ENCODE measurements at places on chromosomes 3 and 15. TPM values are rescaled to one million over a fixed set of nuclear protein-coding genes. Genes with fewer than 3 reads are reported as not detected.
A peak's percentile ranks its signal among the peaks of the same experiment; 100 is the strongest.

The ARL6 gene
- total RNA-seq = 18.5 TPM

GRCh38 chr3:97389936-97390335 is 374.6 kb upstream of the ARL6 start:
- H3K36me3 ChIP-seq = no peaks in the 10 kb centered on the region
- H3K27me3 ChIP-seq = no peaks in the 10 kb centered on the region
- no peaks in the 10 kb centered on the region for H3K4me1 ChIP-seq

DNA sequence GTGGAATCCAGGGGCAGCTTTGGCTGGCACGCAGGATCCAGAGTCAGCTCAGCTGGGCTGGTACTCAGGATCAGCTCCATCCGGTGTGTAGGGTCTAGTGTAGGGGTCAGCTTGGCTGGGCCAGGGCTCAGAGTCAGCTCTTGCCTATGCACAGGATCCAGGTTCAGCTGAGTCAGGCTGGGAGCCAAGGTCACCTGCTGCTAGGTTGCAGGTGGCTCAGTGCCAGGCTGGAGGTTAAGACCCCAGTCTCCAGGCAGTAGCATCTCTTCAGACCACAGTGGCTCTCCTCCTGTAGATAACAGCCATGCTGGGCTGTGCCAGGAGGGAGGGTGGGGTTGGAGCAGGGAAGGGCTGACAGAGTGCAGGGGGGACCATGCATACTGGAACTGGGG is 1.8 kb downstream of the HYAL3 start:
- peaks cover 29% of the 10 kb centered on the region for H3K4me1 ChIP-seq
- DNase-seq = no peak
- peaks cover 10% of the 10 kb centered on the region for H3K36me3 ChIP-seq
- H3K27me3 ChIP-seq = no peaks in the 10 kb centered on the region
- H3K4me3 ChIP-seq = no peak overlapping the region
- peak overlapping the region; percentile 91 for H3K27ac ChIP-seq

The OIP5 gene
- total RNA-seq = not detected

GRCh38 chr3:55161231-55161630 is 233.4 kb upstream of the LRTM1 start:
- H3K27me3 ChIP-seq = no peaks in the 10 kb centered on the region
- no peaks in the 10 kb centered on the region for H3K36me3 ChIP-seq
- no peak overlapping the region for H3K4me3 ChIP-seq
- no peaks in the 10 kb centered on the region for H3K4me1 ChIP-seq
- no peak for DNase-seq
- H3K27ac ChIP-seq = no peak overlapping the region

DNA sequence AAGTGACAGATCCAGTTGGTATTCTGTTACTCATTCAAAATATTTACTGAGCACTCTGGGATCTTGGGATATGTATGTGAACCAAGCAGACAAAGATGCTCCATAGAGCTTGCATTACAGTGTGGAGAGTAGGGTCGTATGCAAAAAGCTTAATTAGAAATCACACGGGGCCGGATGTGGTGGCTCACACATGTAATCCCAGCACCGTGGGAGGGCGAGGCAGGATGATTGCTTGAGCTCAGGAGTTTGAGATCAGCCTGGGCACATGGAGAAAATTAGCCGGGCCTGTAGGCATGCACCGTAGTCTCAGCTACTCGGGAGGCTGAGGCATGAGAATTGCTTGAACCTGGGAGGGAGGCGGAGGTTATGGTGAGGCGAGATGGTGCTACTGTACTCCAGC is 68.7 kb upstream of the MB21D2 start:
- H3K36me3 ChIP-seq = no peaks in the 10 kb centered on the region
- H3K27ac ChIP-seq = no peak overlapping the region
- no peaks in the 10 kb centered on the region for H3K27me3 ChIP-seq
- H3K4me1 ChIP-seq = no peaks in the 10 kb centered on the region
- DNase-seq = no peak
- no peak overlapping the region for H3K4me3 ChIP-seq

The ST8SIA2 gene
- total RNA-seq = not detected

DNA sequence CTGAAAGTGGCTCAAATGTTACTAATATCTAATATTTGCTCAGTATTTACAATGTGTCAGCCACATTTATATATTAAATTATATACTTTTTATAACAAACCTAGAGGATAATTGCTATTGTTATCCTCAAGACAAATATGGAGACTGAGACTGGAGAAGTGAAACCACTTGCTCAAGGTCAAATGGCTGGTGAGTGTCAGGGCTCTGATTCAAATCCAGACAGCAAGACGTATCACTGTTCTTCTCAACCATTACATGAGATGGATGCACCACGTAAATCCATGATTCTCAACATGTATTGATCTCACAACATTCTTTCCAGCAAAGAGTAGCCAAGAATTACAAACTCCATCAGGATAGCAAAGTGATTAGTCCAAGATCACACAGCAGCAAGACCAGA is 53.8 kb upstream of the CPB1 start:
- H3K27me3 ChIP-seq = no peaks in the 10 kb centered on the region
- no peak for DNase-seq
- H3K27ac ChIP-seq = no peak overlapping the region
- no peak overlapping the region for H3K4me3 ChIP-seq
- no peaks in the 10 kb centered on the region for H3K36me3 ChIP-seq
- no peaks in the 10 kb centered on the region for H3K4me1 ChIP-seq

DNA sequence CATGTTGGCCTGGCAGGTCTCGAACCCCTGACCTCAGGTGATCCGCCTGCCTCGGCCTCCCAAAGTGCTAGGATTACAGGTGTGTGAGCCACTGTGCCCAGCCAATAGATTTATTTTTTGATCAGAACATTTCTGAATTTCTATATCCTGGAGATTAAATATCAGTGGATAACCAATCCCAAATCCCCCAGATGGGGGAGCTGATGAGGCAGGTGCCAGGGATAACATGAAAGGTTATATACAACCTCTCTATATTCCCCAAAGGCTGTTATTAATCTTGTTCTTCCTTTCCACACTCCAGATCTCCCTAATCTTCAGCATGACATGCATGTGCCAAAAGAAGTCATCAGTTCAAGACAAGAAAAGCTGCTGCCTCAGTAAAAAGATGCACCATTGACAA is 112.3 kb downstream of the WDR76 start:
- H3K4me3 ChIP-seq = no peak overlapping the region
- no peak overlapping the region for H3K27ac ChIP-seq
- no peak for DNase-seq
- H3K27me3 ChIP-seq = no peaks in the 10 kb centered on the region

The TTLL13 gene
- not detected for total RNA-seq

The RPP25 gene
- total RNA-seq = 28.4 TPM

GRCh38 chr3:113070072-113070640 is 79.4 kb downstream of the GTPBP8 start:
- no peaks in the 10 kb centered on the region for H3K4me1 ChIP-seq
- no peak for DNase-seq
- H3K4me3 ChIP-seq = no peak overlapping the region
- no peak overlapping the region for H3K27ac ChIP-seq

DNA sequence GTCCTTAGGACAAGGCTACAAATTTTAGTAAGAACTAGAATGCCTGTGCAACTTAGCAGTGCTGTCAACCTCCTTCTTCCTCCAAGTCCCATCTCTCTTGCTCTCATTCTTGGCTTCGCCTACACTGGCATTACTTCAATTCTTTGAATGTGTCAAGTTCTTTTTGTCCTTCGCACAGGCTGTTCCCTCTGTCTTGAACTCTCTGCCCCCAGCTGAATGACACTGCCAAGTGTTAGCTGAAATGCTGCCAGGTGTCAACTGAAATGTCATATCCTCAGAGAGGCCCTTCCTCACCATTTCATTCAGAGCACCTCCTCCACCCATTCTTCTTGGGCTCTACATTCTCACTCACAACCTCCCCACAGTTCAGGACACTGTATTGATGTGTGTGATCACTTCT is 48.8 kb upstream of the PSMD6 start:
- no peaks in the 10 kb centered on the region for H3K4me1 ChIP-seq
- H3K4me3 ChIP-seq = no peak overlapping the region
- no peaks in the 10 kb centered on the region for H3K36me3 ChIP-seq
- H3K27me3 ChIP-seq = no peaks in the 10 kb centered on the region
- no peak for DNase-seq

The CCDC9B gene
- 55.8 TPM for total RNA-seq

DNA sequence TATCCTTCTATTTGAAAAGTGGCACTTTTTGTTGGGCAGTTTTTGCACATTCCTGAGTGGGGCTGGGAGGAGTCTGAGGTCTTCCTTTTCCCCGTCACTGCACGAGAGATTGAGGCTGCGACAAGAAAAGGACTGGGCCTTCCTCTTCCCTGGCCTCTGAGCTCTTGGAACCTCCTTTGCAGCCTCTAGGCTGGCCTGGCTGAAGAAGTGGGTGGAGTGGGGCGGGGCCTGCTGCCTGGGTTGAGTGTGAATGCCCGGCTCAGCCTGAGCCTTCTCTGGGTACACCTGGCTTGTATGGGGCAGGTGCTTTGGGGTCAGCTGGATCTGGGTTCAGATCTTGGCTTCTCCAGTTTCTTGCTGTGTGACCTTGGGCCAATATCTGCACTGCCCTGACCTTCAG is 43.1 kb downstream of the PLXNA1 start:
- H3K36me3 ChIP-seq = peaks cover 51% of the 10 kb centered on the region
- no peak overlapping the region for H3K4me3 ChIP-seq
- H3K27me3 ChIP-seq = no peaks in the 10 kb centered on the region
- H3K27ac ChIP-seq = no peak overlapping the region
- DNase-seq = no peak

The NSMCE3 gene
- total RNA-seq = 21.6 TPM

GRCh38 chr3:107206141-107206540 is 171.1 kb upstream of the CCDC54 start:
- H3K4me3 ChIP-seq = no peak overlapping the region
- H3K4me1 ChIP-seq = peaks cover 29% of the 10 kb centered on the region
- peak overlapping the region; percentile 69 for H3K27ac ChIP-seq

GRCh38 chr3:149833241-149833640 is 20.2 kb downstream of the RNF13 start:
- H3K4me3 ChIP-seq = no peak overlapping the region
- no peak for DNase-seq
- H3K27me3 ChIP-seq = no peaks in the 10 kb centered on the region
- H3K27ac ChIP-seq = no peak overlapping the region

The GRK7 gene
- not detected for total RNA-seq

The TTLL3 gene
- 47.0 TPM for total RNA-seq

- no peak overlapping the region for H3K27ac ChIP-seq
- no peaks in the 10 kb centered on the region for H3K27me3 ChIP-seq
- no peak overlapping the region for H3K4me3 ChIP-seq
- no peak for DNase-seq
- no peaks in the 10 kb centered on the region for H3K4me1 ChIP-seq
- H3K36me3 ChIP-seq = no peaks in the 10 kb centered on the region
Observed at GRCh38 chr3:73353649-73354217, 271.0 kb downstream of the PDZRN3 start.

The ARPP21 gene
- not detected for total RNA-seq

The NR2F2 gene
- total RNA-seq = 126 TPM

DNA sequence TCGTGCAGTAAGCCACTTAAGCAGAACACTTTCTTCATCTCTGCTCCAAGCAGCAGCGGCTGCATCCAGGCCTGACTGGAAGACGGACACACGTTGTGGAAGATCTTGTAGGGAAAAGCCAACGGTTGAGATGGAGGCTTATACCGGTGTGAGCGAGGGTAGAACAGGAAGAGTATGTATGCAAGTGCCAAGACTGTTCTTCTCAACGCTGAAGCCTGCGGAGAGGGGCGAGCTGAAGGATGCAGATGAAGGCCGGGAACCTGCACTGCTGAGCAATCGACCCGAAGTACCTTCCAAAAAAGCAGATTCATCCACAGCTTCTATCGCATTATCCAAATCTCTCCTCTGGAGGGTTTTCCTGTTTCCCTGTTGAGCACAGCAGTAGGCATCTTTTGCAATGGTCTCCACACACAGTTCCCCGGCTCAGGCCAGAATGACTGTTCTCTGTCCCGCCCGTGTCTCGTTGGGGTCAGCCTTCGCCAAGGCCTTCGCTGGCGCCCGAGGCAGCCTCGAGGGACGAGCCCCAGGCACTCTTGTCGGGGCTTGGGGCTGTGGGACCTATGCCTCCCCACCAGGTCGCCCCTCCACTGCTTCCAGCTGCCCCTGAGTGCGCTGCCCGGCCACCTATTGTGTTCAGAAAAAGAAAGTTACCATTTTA is 22.2 kb upstream of the DYNC1LI1 start:
- DNase-seq = no peak
- H3K36me3 ChIP-seq = no peaks in the 10 kb centered on the region
- H3K27ac ChIP-seq = no peak overlapping the region

GRCh38 chr15:85620690-85621049 is 174.1 kb downstream of the KLHL25 start:
- DNase-seq = peak; percentile 73
- peak overlapping the region; percentile 74 for H3K4me3 ChIP-seq
- peak overlapping the region; percentile 86 for H3K27ac ChIP-seq
- H3K4me1 ChIP-seq = peaks cover 18% of the 10 kb centered on the region

The SCN11A gene
- not detected for total RNA-seq

- DNase-seq = no peak
- H3K4me1 ChIP-seq = peaks cover 7% of the 10 kb centered on the region
- no peak overlapping the region for H3K4me3 ChIP-seq
- no peak overlapping the region for H3K27ac ChIP-seq
Observed at GRCh38 chr15:34850121-34850520, 54.8 kb upstream of the ACTC1 start.

DNA sequence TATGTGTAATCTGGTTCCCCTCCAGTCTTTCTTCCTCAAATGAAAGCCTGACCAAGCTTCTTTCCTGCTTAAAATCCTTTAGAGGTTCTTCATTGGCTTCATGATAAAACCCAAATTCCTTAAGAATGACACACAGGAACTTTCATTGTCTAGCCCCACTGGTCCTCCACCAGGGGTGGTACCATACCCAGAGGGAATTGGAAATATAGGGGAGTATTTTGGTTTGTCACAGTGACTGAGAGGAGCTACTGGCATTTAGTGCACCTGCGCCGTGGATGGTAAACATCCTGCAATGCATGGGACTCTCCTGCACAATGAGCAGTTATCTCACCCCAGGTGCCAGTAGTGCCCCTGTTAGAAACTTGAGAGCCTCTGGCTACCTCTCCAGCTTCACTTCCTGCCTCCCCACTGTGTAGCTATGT is 10.8 kb downstream of the ZWILCH start:
- no peak overlapping the region for H3K27ac ChIP-seq
- H3K36me3 ChIP-seq = peaks cover 6% of the 10 kb centered on the region
- no peaks in the 10 kb centered on the region for H3K27me3 ChIP-seq
- H3K4me1 ChIP-seq = no peaks in the 10 kb centered on the region
- no peak overlapping the region for H3K4me3 ChIP-seq
- no peak for DNase-seq

DNA sequence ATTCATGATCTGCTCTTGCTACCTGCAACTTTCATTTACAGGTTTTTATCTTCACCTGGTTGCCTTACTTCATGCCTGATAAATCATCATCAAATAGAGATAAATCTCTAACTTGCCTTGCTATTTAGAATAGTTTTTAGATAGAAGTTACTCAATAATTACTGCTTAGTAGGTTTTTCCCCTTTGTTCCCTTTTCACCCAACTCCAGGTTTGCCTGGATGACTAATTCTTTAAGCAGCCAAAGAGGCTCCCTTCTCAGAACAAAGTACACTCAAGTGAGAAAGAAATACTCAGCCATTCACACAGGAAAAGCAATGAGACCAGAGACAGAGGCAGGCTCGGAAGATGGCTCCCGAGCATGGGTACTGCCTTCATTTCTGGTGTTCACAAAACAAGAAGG is 268.1 kb upstream of the CRBN start:
- no peaks in the 10 kb centered on the region for H3K36me3 ChIP-seq
- no peak for DNase-seq
- H3K27me3 ChIP-seq = no peaks in the 10 kb centered on the region

The MITF gene
- 27.4 TPM for total RNA-seq

- H3K27ac ChIP-seq = no peak overlapping the region
- H3K4me1 ChIP-seq = no peaks in the 10 kb centered on the region
- no peaks in the 10 kb centered on the region for H3K36me3 ChIP-seq
- DNase-seq = no peak
Observed at GRCh38 chr3:98734306-98734705, 28.8 kb upstream of the ST3GAL6 start.

Measured in ascending aorta (tissue), 2 donors.